ENCODE measurements at places on chromosomes 11 and 22.

- no peak for DNase-seq
Measured at GRCh38 chr11:27171376-27171958, 130.9 kb downstream of the BBOX1 start.

GRCh38 chr11:97548280-97548679 lies 1158.5 kb downstream of the JRKL start:
- no peak for DNase-seq

GRCh38 chr11:1705126-1706052 lies 8.4 kb downstream of the KRTAP5-6 start:
- DNase-seq: peak; percentile 15

GRCh38 chr22:28064920-28065319 lies 145.9 kb upstream of the PITPNB start:
- DNase-seq: no peak

DNA sequence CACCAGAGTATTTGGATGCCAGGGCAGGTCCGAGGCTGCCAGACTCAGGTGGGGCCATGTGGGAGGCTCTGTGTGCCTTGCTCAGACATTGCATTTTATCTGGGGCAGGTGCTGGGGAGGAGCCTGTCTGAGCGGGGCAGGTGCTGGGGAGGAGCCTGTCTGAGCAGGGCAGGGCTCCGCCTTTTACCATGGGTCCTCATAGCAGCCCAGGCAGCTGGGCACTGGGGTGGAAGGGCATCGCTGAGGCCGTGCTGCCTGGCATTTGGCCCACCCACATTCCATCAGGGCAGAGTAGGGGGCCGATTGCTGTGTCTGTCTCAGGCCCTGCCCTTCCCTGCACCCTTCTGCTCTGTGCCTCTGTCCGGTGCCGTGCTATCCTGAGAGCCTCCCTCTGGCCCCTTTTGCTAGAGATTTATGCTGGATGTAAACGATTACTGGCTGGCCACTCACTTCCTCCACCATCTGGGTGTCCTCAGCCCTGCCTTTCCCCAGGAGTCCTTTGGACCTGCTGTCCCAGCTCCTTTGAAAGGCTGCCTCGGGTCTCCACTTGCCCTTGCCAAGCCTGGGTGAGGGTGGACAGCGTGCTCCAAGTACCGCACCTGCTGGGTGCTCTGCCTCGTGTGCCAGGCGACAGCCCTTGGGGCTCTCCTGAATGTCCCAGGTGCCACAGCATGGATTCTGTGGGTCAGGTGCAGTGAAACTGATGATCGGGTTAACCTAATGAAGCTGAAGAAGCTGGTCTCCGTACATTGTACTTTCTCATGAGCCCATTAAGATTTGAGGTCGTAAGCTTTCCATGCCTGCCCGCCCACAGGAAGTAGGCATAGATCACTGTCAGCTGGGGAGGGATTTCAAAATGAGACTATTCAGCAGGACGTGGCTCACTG lies 281.6 kb downstream of the TBC1D22A start:
- no peak for DNase-seq

- no peak for DNase-seq
Measured at GRCh38 chr11:70488171-70488703, 89.9 kb downstream of the CTTN start.

GRCh38 chr22:27557286-27558008 lies 244.1 kb downstream of the MN1 start:
- no peak for DNase-seq

DNA sequence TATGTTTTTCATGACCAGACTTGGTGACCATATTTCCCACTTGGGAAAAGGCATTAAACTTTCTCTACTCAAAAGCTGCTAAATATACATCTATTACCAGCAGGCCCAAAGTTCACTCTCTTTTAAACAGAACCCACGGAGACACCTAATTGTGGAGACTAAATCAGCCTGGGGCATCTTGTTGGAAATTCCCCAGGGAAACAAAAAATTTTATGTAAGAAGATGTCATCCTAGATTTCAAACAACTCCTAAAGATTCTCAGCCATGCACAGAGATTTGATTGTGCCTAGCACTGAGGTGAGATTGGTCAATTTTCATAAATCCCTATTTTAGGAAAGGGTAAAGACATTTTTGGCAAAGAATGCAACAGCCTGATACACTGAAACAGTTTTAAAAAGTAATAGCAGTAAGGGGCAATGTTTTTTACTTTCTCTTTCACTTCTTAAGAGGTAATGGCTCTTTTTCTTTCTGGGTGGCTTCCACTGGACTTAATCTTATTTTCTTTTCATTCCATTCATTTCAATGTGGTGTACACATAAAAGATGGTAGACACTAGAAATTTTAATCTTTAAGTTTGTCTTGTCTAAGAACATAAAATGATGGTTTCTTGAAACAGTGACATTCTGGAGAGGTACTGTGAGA lies 9.6 kb downstream of the OR52N2 start:
- DNase-seq: no peak

DNA sequence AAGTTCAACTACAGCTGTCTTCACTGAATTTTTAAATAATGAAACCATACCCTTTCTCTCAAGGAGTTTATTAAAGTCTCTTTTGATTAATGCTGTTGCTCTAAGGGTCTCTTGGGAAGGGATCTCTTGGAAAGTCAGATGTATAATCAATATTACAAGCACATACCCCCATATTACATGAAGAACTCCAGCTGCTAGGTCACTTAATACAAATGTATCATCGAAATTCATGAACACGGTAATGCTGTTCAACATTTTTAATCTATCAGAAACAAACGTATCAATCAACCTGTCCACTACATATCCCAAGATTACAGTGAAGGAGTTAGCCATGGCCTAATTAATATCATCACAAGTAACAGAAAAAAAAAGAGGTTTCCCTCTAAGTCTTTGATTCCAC lies 383.2 kb upstream of the ARHGAP42 start:
- no peak for DNase-seq

DNA sequence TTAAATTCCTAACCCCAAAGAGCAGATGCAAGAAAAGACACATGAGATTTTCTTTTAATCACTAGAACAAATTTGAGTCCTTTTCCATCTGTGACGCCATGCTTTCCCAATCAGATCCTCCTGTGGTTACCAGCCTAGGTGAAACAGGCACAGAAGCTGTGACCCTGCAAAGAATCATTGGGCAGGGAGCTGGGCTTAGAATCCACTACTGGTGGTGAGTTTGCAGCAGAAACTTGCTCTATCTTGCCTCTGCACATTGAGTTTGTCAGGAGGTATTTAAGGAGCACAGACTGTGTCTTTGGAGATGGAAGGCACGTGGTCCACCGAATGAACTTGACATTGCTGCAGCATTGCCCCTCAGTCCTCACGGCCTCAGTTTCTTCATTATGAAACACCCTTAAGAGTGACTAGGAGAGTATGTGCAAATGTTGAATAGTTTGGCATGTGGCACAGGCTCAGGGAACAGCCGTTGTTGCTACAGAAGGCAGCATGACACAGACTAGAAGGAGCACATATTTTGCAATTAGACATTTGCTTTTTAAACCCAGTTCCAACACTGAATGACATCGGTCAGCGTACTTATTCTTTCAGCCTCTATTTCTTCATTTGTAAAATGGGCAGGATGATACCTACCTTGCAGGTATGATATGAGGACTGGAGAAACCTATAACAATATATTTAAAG lies 127.6 kb downstream of the DBX1 start:
- DNase-seq: no peak

DNA sequence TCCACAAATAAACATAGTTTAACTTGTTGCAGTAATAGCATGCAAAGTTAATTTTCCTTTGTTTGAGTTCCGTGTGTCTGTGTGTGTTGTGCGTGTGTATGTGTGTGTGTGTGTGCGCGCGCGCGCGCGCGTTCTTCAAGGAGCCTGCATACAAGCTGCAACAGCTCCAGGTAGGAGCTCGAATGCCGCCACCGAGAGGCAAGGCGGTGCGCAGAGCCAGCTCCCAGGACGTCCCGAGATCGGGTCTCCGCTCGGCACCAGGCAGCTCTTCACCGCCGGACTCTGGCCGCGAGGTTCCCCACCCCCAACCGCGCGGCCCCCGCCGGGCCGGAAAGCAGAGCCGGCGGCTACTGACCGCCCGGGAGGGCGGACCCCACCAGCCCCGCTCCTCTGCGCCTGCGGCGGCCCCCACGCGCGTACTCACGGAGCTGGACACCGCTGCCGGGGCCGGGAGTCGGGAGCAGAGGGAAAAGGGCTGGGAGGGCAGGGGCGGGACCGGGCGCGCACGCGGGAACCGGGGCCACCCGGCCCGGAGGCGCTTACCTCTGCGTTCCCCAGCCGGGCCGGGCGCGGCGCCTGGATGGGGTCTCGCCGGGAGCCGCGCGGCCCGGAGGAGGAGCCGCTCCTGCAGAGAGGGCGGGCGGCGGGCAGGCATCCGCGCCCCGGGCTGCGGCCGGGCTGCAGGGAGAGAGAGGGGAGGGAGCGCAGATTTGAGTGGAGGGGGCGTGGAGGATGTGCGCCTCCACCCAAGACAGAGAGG lies 40.4 kb upstream of the AKIP1 start:
- DNase-seq: peak; percentile 71

DNA sequence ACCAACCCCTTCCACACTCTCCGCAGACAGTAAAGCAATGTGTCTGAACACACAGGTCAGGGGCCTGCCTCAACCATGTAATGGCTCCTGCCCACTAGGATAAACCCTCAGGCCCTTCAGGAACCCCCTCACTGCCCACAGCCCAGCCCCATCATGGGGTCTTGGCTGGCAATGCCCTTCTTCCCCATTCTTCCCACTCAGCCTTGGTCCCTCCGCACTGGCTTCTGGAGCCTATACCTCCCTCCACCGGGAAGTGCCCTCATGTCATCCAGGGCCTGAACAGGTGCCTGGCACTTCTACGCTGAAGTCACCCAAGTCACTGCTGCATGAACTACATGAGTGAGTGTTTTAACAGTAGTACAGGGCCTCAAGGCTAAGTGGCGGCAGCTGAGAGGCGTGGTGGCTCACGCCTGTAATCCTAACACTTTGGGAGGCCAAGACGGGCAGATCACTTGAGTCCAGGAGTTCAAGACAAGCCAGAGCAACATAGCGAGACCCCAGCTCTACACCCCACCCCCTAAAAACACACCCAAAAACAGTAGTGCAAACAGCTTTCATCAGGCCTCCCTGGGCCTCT lies 74.8 kb upstream of the PITPNB start:
- no peak for DNase-seq

GRCh38 chr11:130051082-130051481 lies 18.6 kb upstream of the APLP2 start:
- no peak for DNase-seq

Measured in LHCN-M2 (cell line).